Omental fat pad (tissue), 4 donors: ENCODE measurements at places on chromosomes 4 and X. TPM values are rescaled to one million over a fixed set of nuclear protein-coding genes. Genes with fewer than 3 reads are reported as not detected.
A peak's percentile ranks its signal among the peaks of the same experiment; 100 is the strongest.

GRCh38 chr4:7412554-7412912 lies 22.2 kb downstream of the PSAPL1 start:
- DNase-seq: no peak

The PCSK1N gene
- 0.93 TPM for total RNA-seq

The CABS1 gene
- not detected for total RNA-seq

DNA sequence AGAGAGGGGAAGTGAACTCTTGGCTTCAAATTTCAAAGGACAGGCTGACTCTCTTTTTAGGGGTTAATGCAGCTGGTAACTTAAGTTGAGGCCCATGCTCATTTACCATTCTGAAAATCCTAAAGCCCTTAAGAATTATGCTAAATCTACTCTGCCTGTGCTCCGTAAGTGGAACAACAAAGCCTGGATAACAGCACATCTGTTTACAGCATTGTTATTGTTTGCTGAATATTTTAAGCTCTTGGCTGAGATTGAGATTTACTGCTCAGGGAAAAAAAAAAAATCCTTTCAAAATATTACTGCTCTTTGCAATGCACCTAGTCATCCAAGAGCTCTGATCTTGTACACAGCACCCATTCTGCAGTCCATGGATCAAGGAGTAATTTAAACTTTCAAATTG lies 17.7 kb downstream of the PPP3CA start:
- no peak for DNase-seq

The SLC10A6 gene
- 15.7 TPM for total RNA-seq

DNA sequence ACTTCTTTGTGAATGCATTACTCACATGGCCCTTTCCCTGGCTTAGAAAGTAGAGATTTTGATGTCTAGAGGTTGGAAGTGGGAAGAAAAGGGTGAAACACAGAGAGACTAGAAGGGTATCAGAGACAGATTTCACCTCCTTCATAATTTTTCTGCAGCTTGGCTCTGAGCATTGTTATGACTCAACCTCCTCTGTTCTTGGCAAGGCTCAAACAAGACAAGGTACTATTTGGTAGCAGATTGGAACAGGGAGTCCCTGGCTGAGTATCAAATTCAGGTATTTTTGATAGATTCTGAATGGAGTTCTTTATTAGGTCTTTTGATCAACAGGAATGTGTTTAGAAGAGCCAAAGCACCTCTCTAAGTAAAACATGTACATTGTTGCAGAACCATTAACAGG lies 146.3 kb upstream of the CHRDL1 start:
- no peak for DNase-seq

The ABLIM2 gene
- 10.1 TPM for total RNA-seq

The CFI gene
- total RNA-seq: 49.7 TPM

GRCh38 chr4:84708406-84709135 lies 125.6 kb downstream of the CDS1 start:
- DNase-seq: no peak

The XG gene
- 0.12 TPM for total RNA-seq

DNA sequence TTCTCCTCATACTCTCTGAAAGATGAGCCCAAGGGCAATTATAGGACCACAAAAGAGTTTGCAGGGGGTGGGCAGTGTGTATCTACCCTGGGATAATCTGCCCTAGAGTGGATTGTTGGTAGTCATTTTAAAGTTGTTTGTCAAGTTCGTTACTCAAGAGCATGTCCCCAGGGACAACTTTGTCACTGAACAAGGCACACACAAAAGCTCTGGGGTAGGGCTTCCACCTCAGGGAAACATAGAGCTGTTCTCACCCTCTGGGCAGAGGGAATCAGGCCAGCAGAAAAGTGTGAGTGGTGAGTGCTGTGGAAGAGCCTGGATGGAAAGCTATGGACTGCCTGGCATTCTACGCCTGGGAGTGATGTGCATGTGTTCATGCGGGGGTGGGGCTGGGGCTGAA lies 23.3 kb upstream of the LEF1 start:
- no peak for DNase-seq

GRCh38 chr4:25002681-25003080 lies 28.1 kb downstream of the LGI2 start:
- no peak for DNase-seq

The IGSF1 gene
- total RNA-seq: 1.5 TPM

- DNase-seq: no peak
Observed at GRCh38 chr4:112184438-112184837, 39.2 kb downstream of the FAM241A start.

The TLL1 gene
- 16.8 TPM for total RNA-seq

The MMRN1 gene
- total RNA-seq: 62.9 TPM

GRCh38 chrX:51336584-51336983 lies 4.0 kb downstream of the NUDT10 start:
- DNase-seq: no peak

The XK gene
- total RNA-seq: 0.09 TPM

The FGA gene
- not detected for total RNA-seq

- no peak for DNase-seq
Observed at GRCh38 chr4:31617667-31618066, 897.5 kb downstream of the PCDH7 start.

- DNase-seq: no peak
Observed at GRCh38 chr4:60089546-60090273, 1110.4 kb upstream of the ADGRL3 start.

DNA sequence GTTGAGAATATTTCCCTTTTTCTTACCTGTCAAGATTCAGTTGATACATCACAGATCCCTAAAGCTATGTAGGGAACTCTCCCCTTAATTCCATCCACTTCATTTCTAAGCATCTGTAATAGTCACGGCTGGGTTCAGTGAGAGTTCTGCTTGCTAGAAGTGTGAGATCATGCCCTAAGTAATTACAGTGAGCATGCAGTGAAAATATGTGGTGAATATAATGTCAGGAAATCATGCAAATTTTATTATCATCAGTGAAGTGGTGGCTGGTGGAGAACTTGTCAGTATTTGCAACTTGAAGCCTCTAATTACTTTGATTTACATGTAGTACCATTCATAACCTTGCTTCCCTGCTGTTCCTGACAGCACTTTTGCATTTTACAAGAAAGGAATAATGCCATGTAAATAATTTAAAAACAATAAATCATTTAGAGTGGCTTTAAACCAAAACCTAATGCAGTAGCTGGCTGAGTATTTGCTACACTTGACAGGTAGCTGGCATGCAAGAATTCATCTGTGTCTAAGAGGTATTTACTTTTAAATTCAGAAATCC lies 28.3 kb upstream of the CFAP299 start:
- DNase-seq: no peak

GRCh38 chr4:182640932-182641331 lies 276.3 kb downstream of the DCTD start:
- DNase-seq: no peak

- no peak for DNase-seq
Observed at GRCh38 chr4:152503653-152504290, 32.1 kb downstream of the FBXW7 start.

GRCh38 chr4:109548655-109549054 lies 11.4 kb upstream of the MCUB start:
- DNase-seq: no peak

The TEC gene
- 4.8 TPM for total RNA-seq

DNA sequence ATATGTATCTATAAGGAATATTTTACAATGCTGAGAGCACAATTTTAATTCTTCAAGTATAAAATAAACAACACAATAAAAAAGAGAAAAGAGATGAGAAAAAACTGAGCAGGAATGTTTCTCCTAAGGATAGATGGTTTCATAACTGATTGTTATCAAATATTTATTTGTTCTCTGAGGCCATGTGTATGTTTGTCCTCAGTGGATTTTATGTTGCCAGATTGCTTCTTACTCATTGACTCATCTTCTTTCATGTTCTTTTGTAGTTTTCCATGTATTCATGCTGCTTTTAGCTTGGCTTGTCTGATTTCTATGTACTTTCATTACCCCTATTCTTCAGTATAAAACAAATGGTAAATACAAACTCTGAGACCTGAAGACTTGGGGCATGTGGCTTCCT lies 41.2 kb downstream of the NPY5R start:
- no peak for DNase-seq

DNA sequence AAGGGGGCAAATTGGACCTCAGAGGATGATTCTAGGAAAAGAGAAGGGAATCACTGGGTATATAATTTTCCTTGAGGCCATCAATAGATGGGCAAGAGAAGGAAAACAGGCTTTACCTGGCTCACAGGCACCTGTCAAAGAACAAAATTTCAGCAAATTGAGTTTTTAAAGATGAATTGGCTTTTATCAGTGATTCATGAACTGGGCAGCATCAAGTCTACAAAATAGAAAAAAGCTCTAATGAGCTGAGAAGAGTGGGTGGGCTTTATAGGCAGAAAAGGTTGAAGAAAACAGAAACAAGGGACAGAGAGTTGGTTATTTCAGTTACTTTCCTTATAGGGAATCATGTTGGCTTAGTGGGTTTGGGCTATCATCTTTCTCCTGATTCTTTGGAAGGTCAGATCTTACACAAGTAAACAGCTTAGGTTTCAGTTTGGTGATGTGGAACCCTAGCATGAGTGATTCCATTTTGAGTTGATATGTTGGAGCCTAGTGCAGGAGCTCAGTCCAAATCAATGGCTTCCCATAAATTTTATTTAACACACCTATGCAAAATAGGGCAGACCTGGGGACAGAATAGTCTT lies 120.7 kb upstream of the MED14 start:
- no peak for DNase-seq

GRCh38 chr4:112312610-112313239 lies 15.6 kb downstream of the ALPK1 start:
- no peak for DNase-seq

DNA sequence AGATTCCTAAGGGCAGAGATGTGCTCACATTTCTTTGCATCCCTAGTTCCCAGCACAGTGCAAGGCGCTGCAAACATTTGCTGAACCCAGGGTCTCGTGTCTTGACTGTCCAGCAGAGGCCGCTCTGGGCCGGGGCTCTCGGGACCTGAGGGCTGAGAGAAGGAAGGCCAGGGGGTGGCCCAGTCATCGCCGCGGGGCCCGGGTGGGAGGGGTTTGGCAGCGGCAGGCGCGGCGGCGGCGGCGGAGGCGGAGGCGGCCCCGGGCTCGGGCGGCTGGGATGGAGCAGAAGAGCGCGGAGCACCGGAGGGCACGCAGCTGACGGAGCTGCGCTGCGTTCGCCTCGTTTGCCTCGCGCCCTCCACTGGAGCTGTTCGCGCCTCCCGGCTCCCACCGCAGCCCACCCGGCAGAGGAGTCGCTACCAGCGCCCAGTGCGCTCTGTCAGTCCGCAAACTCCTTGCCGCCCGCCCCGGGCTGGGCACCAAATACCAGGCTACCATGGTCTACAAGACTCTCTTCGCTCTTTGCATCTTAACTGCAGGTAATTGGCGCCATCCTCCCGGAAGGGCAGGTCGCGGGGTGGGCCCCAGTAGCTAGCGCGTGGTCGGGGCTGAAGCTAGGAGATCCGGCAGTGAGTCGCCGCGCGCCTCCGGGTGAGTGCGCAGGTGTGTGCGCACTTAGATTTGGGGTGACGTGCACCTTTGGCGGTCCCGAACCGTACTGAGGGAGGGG lies at the start of gene PARM1:
Gene PARM1, plus strand, starts transcription at position 285 of the 730 bp plus-strand sequence. Its CDS starts 212 bp downstream, at position 497.
- DNase-seq: peak; percentile 69

DNA sequence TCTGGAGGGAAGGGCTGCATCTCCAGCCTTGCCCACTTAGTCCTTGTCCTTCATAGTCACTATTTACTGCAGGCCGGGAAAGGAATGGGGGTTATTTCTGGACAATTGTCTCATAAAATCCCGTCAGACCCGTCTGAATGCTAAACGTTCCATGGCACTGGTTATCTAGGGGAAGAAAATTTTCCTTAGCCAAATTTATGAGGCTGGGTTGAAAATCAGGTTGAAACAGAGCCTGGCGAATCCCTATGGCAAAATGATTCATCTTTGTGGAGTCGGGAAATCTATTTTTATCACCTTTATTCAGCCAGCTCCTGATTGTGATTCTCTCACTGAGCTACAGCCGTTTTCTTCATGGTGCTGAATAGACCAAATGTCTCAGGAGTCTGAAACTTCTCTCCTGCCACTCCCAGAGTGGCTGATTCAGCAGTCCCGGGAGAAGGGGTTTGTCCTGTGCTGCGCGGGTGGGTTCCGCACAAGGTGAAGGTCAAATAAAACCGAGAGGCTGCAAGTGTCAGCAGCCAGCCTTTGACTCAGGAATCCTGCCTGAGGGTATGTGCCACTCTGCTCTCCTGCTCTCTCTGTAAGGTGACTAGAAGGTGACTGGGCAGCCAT lies 1.0 kb downstream of the LIMCH1 start:
- DNase-seq: no peak
